Cardiac fibroblast (primary cell): ENCODE measurements at places on chromosomes 2 and 18.

GRCh38 chr2:30688956-30689401 lies 118.3 kb downstream of the CAPN13 start:
- DNase-seq, result no peak

DNA sequence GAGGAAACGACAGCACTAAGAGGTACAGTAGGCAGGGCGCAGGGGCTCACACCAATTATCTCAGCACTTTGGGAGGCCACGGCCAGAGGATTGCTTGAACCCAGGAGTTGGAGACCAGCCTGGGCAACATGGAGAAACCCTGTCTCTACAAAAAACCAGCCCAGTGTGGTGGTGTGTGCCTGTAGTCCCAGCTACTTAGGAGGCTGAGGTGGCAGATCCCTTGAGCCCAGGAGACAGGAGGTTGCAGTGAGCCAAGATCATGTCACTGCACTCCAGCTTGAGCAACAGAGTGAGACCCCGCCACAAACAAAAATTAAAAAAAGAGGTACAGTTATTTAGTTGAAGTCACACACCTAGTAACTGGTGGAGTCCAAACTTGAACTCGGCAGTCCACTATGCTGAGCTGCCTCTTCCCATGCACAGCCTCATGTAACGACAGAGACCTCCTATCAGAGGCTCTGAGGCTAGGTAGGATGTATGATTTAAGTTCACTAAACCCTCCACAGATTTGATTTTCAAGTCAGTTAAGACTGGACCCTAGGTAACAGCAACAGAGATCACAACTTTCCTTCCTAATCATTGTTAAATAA lies 8.7 kb downstream of the STK17B start:
- DNase-seq, result no peak

- DNase-seq, result no peak
Measured at GRCh38 chr18:31098878-31099277, 3.3 kb downstream of the DSC2 start.

GRCh38 chr18:54673936-54674335 lies 82.9 kb downstream of the DYNAP start:
- no peak for DNase-seq

DNA sequence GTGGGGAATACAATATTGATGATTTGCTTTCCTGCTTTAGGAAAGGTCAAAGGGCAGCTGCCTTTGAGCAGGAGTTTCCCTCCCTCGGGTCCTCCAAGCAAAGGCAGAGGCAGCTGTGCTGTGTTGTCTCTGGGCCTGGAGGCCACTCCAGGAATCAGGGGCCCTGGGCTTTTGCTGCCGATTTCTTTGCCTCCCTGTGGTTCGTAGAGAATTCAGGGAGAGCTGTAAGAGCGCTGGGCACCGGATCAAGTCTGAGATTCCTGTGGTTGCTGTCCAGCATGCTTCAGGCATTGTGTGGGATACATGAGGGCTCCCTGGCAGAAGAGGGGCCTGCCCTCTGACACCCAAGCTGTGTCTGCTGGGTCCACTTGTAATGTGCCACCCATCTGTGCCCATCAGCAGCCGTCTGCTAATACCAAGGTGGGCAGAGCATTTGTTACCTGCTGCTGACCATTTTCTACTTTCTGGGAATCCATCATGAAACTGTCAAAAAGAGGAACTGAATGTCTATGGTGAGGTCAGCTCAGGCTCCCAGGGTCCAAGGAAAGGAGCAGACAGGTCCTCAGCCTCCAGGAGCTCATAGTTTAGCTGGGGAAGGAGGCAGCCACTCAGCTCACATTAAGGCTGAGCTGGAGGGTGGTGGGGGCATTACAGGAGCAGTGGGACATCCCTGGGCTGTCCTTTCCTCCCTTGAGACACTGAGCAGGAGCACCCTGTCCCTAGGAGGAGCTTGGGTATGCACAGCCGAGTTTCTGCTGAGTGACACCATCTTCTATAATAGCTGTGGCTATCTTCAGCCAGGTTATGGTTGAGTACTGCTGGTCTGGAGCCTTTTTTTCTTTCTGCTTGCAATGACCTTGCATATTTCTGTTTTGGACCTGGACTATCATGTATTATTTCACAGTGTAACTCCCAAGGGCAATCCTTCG lies 68.5 kb downstream of the CTIF start:
- DNase-seq, result peak; percentile 89

GRCh38 chr2:79512442-79513401 lies at the start of gene CTNNA2:
CTNNA2 (plus strand) TSS chr2:79513051.
- DNase-seq, result no peak

- no peak for DNase-seq
Measured at GRCh38 chr2:195447323-195447975, 209.6 kb upstream of the SLC39A10 start.

- DNase-seq, result peak; percentile 34
Measured at GRCh38 chr2:189608170-189608569, 27.6 kb upstream of the SLC40A1 start.

- DNase-seq, result no peak
Measured at GRCh38 chr18:74982946-74983635, 225.8 kb downstream of the PTGR3 start.

DNA sequence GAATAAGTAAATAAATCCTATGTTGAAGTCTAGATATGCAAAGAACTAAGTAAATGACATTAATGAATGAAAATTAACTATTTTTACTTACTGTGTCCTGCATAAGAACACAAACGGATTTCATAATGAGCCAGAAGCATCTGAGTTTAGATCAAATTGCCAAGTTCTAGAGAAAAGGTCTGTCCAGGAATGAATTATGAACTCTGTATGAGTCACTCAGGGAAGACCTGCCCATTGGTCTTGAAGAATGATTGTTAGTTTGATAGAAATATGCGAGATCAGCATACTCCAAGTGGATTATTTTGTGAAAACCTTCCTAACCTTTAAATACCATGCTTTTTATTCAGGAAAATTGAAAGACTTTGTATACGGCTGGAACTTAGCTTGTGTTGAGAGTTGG lies 189.5 kb downstream of the DOK6 start:
- DNase-seq, result no peak

DNA sequence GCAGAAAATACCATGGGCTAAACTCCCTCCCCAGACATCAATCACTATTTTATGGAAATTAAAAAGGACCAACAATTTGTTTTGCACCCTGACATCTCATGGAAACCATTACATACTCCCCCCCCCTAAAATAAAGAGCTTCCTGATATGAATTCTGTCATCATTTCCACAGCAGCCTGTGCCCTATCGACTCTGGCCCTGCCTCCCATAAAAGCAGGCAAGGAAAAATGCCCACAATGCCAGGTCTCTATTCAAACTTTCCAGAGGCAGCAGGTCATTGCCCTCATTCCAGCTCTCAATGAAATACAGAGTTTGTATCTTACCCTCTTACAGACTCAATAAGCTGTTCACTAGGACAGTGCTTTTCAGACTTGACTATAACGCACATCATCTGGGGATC lies 254.4 kb upstream of the TANK start:
- DNase-seq, result no peak

DNA sequence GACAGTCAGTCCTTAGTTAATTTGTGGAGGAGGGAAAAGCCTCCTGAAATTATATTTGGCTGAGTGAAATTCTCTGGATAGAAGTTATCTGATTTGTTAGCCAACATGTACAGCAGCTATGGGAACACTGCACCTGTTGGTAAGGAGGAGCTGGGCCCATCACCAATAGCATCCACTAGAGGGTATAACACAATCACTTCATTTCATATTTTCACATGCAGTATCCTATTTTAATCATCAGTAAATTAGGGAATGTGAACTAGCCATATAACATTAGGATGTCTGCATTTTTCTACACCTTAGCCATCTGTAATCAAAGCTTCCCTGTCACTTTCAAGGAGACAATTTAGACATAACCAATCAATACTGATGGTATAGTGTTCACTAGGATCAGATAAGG lies 818.4 kb upstream of the CDH2 start:
- DNase-seq, result no peak

DNA sequence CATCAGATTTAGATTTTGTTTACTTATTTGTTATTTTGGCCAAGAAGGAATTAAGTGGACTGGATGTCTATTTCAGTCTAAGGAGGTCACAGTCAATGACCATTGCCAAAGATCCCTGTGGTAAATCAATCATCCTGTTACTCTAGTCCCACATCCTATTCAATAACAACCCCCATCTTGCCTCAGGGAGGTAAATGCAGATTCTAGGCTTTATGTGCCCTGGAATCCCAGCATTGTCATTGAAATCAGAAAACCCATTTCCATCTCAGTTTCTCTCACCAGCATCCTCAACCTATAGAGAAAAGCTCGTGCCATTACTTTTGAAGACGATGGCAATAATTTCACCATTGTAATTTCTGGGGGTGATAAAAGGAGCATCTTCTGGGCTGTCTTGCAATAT lies 71.8 kb downstream of the SKA1 start:
- DNase-seq, result no peak

- DNase-seq, result peak; percentile 52
Measured at GRCh38 chr2:8966123-8966908, 37.2 kb downstream of the MBOAT2 start.

DNA sequence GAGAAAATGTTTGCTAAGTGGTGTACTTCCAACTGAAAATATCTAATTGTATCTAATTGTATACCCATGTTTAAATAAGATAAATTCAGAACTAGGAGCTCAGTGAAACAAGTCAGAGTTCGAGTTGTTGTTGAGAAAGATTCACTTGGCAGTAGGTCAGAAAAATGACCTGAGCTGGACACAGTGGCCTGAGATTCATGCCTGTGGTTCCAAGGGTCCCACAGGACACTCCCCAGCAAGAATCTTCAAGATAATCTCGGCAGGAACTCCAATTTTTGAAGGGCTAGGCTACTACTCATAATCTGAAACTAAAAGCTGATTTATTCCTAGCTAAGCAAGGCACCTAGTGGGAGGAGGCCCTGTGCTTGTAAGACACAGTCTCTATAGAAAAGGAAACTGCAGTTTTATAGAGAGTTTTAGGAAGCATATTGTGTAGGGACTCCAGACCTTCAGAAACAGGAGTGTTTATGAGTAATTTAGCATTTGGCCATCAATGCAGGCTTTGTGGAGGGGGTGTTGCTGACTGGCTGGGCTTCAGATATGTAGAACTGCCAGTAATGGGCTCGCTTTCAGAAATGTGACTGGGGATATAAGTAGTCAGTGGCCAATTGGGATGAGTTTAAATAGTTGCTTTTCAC lies 43.2 kb downstream of the SP140 start:
- peak; percentile 29 for DNase-seq

DNA sequence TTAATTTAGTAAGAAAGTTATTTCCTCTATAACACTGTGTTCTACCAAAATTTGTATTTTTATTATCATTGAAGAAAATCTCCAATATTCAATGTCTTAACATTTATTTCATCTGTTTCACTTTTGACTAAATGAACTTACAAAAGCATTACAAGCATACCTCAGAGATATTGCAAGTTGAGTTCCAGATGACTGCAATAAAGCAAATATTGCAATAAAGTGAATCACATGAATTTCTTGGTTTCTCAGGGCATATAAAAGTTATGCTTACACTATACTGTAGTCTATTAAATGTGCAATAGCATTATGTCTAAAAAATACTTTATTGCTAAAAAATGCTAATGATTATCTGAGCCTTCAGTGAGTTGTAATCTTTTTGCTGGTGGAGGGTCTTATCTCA lies 78.3 kb downstream of the TTC32 start:
- DNase-seq, result no peak

DNA sequence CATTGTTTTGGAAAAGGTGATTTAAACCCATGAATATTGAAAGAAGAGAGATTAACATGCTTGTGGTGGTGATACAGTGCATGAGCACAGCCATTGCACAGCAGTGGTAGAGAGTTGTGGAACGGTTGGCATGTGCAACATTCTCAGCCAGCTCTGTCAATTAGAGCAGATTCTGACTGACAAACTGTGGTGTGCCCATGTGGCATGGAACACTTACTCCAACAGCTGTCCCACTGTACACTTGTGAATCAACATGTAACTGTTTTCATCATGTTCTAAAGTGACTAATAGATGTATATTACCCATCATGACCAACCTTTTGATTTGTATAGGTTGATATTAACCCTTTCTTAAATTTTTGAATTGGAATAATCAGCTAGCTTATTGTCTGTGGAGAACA lies 55.6 kb downstream of the PKP4 start:
- DNase-seq, result no peak

DNA sequence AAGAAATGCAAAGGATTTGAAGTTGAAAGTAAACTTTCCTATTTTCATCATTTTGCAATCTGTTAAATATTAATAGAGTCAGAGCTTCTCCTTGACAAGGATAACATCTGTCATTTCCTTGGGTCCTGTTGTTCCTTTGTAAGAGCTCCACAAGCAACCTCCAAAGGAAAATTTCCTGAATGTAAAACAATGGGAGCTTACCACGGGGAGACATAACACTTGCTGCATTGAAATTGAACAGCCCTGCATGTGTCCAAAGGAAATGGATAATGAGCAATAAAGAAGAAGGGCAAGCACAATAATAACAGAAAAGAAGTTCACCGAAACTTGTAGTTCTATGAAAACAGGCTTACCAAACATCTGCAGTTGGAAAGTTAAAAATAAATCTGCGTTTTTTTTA lies 42.0 kb upstream of the SCG2 start:
- DNase-seq, result no peak
